Nephron progenitor cell (in vitro differentiated cells): ENCODE measurements at places on chromosomes 5 and 9.

- H3K27ac ChIP-seq: no peak overlapping the region
- peaks cover 19% of the 10 kb centered on the region for H3K4me1 ChIP-seq
Observed at GRCh38 chr9:15714746-15715145, 161.9 kb downstream of the CCDC171 start.

- peaks cover 15% of the 10 kb centered on the region for H3K4me1 ChIP-seq
- H3K27ac ChIP-seq: peak overlapping the region; percentile 55
- no peak overlapping the region for H3K4me3 ChIP-seq
- peaks cover 21% of the 10 kb centered on the region for H3K27me3 ChIP-seq
- peak; percentile 19 for DNase-seq
Observed at GRCh38 chr5:160506006-160507004, 84.7 kb downstream of the PTTG1 start.

GRCh38 chr9:79672236-79672635 is 100.5 kb downstream of the TLE4 start:
- no peak overlapping the region for H3K27ac ChIP-seq
- no peak for DNase-seq
- peaks cover 76% of the 10 kb centered on the region for H3K4me1 ChIP-seq
- no peak overlapping the region for H3K4me3 ChIP-seq

GRCh38 chr5:176660860-176661641 is 13.8 kb downstream of the TSPAN17 start:
- DNase-seq: peak; percentile 87
- H3K27ac ChIP-seq: no peak overlapping the region
- H3K36me3 ChIP-seq: no peaks in the 10 kb centered on the region
- peaks cover 54% of the 10 kb centered on the region for H3K27me3 ChIP-seq

- H3K27me3 ChIP-seq: peaks cover 11% of the 10 kb centered on the region
- DNase-seq: peak; percentile 12
- no peaks in the 10 kb centered on the region for H3K36me3 ChIP-seq
- no peak overlapping the region for H3K27ac ChIP-seq
- no peak overlapping the region for H3K4me3 ChIP-seq
Observed at GRCh38 chr5:36414869-36415282, 113.2 kb upstream of the RANBP3L start.

DNA sequence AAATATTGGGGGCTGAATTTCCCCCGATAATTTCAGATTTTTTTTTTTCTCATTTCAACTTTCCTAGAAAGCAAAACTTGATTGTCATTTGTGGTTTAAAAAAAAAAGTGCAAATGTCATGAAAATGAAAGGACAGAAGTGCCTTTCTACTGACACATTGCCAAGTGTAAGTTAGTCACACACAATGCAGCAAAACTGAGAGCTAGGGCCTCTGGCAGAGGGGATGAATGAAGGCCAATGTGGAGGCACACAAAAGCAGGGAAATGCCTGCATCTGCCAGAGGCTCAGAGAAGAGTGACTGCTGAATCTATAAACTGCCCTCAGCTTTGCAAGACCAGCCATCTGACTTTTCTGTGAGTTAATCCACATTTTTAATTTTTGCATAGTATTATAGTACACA is 6.8 kb upstream of the IFNA5 start:
- no peaks in the 10 kb centered on the region for H3K4me1 ChIP-seq
- peaks cover 22% of the 10 kb centered on the region for H3K27me3 ChIP-seq
- no peaks in the 10 kb centered on the region for H3K36me3 ChIP-seq
- H3K4me3 ChIP-seq: no peak overlapping the region
- DNase-seq: no peak

GRCh38 chr9:94692601-94693000 is 33.9 kb upstream of the AOPEP start:
- no peaks in the 10 kb centered on the region for H3K4me1 ChIP-seq
- no peak overlapping the region for H3K4me3 ChIP-seq
- no peak overlapping the region for H3K27ac ChIP-seq

DNA sequence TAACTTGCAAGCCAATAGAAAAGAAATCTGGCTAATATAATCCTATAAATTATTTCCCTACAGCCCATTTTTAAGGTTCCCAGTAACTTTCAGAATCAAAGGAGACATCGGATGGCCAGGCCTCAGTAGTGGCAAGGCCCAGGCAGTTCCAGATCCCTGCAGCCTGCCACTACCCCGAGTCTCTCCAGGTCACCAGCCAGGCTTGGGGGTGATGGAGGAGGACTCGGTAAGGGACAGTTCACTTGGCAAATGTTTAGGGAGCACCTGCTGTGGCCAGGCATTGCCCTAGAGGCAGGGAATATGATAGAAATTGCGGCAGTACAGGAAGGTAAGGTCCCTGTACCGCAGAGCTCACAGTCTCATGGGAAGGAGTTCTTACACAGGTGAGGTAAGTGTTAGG is 15.2 kb upstream of the LTC4S start:
- peaks cover 8% of the 10 kb centered on the region for H3K4me1 ChIP-seq
- no peak for DNase-seq
- peaks cover 83% of the 10 kb centered on the region for H3K36me3 ChIP-seq

DNA sequence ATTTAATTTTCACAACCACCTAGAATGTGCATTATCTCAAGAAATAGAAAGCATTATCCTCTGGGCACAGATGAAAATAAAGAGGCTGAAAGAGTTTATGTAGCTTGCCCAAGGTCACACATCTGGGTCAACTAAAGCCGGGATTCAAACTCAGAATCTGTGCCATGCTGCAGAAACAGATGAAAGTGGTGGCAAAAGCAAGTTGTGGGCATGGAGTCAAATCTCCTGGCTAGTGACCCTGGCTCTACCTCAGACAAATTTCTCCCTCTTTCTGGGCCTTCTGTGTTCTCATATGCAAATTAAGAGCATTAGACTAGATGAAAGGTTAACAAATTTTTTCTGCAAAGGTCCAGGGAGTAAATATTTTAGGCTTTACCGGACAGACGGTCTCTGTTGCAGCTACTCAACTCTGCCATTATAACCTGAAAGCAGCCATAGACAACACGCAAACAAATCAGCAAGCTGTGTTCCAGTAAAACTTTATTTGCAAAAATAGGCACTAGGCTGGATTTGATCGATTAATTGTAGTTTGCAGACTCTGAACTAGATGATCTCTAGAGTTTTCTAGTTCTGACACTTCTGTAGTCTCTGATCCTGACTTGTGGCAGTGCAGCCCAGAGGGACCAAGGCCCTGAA is 6.0 kb upstream of the ADRA1B start:
- H3K4me3 ChIP-seq: no peak overlapping the region
- no peak overlapping the region for H3K27ac ChIP-seq

GRCh38 chr5:96978812-96979449 is 43.1 kb downstream of the LNPEP start:
- no peaks in the 10 kb centered on the region for H3K27me3 ChIP-seq
- DNase-seq: no peak
- H3K4me1 ChIP-seq: peaks cover 6% of the 10 kb centered on the region
- H3K36me3 ChIP-seq: peaks cover 20% of the 10 kb centered on the region

GRCh38 chr9:32128546-32128945 is 255.9 kb upstream of the ACO1 start:
- peak overlapping the region; percentile 31 for H3K27ac ChIP-seq
- H3K4me3 ChIP-seq: no peak overlapping the region
- no peaks in the 10 kb centered on the region for H3K4me1 ChIP-seq
- peaks cover 2% of the 10 kb centered on the region for H3K27me3 ChIP-seq
- H3K36me3 ChIP-seq: no peaks in the 10 kb centered on the region

- H3K36me3 ChIP-seq: peaks cover 24% of the 10 kb centered on the region
- H3K27me3 ChIP-seq: no peaks in the 10 kb centered on the region
- no peak overlapping the region for H3K27ac ChIP-seq
- DNase-seq: no peak
Observed at GRCh38 chr9:105306351-105307140, 62.1 kb downstream of the SLC44A1 start.

DNA sequence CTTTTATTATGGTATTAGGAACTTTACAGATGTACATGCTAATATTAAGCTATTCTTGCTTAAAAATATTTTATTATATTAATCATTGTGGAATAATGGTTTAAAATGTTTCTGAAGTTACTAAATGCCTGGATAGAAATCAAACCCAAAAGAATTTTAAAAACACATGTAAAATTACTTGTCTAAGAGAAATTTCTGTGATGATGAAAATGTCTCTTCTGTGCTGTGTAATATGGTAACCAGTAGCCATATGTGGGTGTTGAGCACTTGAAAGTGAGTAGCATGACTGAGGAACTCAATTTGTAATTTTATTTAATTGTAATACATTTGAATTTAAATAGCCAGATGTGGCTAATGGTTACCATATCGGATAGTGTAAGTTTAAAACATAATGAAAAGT is 66.7 kb upstream of the HSPB3 start:
- no peak for DNase-seq
- no peaks in the 10 kb centered on the region for H3K36me3 ChIP-seq
- H3K4me1 ChIP-seq: peaks cover 34% of the 10 kb centered on the region
- peaks cover 3% of the 10 kb centered on the region for H3K27me3 ChIP-seq
- no peak overlapping the region for H3K27ac ChIP-seq

DNA sequence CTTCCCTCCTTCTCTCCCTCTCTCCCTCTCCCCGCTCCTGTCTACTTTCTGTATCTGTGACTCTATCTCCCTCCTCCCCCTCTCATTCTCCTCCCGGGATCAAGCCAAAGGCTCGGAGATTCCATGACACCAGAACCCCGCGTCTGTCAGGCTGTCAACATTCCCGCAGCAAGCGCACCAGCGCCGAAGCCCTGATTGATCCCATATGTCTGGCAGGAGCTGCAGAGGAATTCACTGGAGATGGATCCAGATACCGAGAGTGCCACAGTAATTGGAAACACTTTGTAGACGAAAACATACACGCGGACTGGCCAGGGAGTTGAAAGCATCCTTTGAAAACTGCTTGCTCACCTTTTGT is 300 bp upstream of the SVEP1 start:
- peaks cover 74% of the 10 kb centered on the region for H3K27me3 ChIP-seq
- peaks cover 17% of the 10 kb centered on the region for H3K4me1 ChIP-seq
- H3K4me3 ChIP-seq: peak overlapping the region; percentile 85
- H3K27ac ChIP-seq: no peak overlapping the region
- H3K36me3 ChIP-seq: peaks cover 6% of the 10 kb centered on the region
- DNase-seq: peak; percentile 43

- peaks cover 3% of the 10 kb centered on the region for H3K27me3 ChIP-seq
- H3K4me3 ChIP-seq: no peak overlapping the region
- H3K36me3 ChIP-seq: peaks cover 13% of the 10 kb centered on the region
- no peak for DNase-seq
- H3K4me1 ChIP-seq: peaks cover 19% of the 10 kb centered on the region
- H3K27ac ChIP-seq: no peak overlapping the region
Observed at GRCh38 chr5:67648201-67648671, 451.6 kb upstream of the CD180 start.

DNA sequence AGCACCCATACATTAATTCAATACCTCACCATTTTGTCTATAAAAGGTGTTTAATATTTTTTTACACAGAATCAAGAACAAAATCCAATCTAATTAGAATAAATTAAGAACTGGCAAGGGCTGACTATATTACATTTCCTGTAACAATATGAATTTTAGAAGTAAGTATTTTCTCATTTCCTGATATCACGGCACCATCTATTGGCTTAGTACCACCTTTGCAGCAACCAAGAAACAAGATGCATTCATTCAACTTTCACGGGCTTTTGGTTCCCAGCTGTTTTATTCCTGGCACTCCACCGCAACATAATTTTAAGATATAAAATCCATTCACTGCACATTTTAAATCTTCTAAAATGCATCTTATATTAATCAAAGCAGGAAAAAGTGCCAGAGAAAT is 20.6 kb downstream of the PSMB7 start:
- H3K36me3 ChIP-seq: peaks cover 5% of the 10 kb centered on the region
- no peak overlapping the region for H3K4me3 ChIP-seq
- H3K4me1 ChIP-seq: peaks cover 56% of the 10 kb centered on the region
- no peaks in the 10 kb centered on the region for H3K27me3 ChIP-seq

DNA sequence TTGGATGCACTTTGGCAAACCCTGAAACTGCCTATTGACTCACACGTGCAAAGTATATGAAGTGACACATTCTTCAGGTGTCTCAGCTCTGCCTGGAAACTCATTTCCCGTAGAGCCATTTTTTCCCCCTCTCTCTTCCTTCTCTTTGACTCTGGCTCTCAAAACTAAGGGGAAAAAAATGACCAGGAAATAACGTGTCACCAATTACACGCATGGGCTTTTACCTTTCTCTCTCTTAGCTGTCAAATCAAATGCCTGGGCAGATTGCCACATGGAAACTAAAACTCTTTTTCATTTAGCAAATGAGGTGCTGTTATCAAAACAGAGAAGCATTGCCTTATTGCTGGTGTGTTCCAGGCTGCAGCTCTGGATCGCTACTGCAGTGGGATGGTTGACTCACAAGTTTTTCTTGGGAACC is 18.3 kb upstream of the IFNK start:
- no peaks in the 10 kb centered on the region for H3K27me3 ChIP-seq
- no peak overlapping the region for H3K27ac ChIP-seq
- peaks cover 13% of the 10 kb centered on the region for H3K4me1 ChIP-seq
- no peak overlapping the region for H3K4me3 ChIP-seq
- DNase-seq: no peak

DNA sequence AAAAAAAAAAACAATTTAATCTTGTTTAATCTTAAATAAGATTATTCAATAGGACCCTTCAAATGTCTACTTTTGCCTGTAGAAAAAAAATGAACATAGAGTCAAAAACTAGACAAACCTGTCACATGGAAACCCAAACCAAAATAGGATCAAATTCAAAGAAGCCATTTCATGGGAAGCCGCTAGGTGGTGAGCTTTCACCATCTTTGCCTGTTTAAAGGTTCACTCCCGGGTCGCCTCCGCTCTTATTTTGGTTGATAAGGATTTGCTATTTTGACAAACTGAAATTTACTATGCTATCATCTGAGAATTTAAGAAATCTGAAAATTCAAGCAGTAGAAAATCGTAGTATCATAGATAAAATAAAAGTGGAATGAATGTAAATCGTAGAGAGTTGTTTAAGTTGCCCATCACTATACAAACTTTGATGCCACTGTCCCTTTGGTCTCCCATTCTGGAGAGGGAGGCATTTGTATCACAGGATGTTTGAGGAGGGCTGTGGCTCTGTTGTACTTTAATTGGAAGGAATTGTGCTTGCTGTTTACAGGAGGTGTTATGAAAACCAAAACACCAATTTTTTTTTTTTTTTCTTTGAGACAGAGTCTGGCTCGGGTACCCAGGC is 43.5 kb upstream of the DNAH5 start:
- no peaks in the 10 kb centered on the region for H3K4me1 ChIP-seq
- H3K4me3 ChIP-seq: no peak overlapping the region
- H3K36me3 ChIP-seq: no peaks in the 10 kb centered on the region
- peaks cover 24% of the 10 kb centered on the region for H3K27me3 ChIP-seq
- H3K27ac ChIP-seq: no peak overlapping the region

GRCh38 chr9:116232424-116233159 is 79.0 kb downstream of the PAPPA start:
- peaks cover 10% of the 10 kb centered on the region for H3K27me3 ChIP-seq
- H3K27ac ChIP-seq: no peak overlapping the region
- H3K4me1 ChIP-seq: peaks cover 14% of the 10 kb centered on the region
- H3K4me3 ChIP-seq: no peak overlapping the region
- peaks cover 15% of the 10 kb centered on the region for H3K36me3 ChIP-seq
- no peak for DNase-seq
